DMS79 treated with DMSO at 0.1 percent for 48 hours (cell line): ENCODE measurements at places on chromosomes 5 and 9.
A peak's percentile ranks its signal among the peaks of the same experiment; 100 is the strongest.

DNA sequence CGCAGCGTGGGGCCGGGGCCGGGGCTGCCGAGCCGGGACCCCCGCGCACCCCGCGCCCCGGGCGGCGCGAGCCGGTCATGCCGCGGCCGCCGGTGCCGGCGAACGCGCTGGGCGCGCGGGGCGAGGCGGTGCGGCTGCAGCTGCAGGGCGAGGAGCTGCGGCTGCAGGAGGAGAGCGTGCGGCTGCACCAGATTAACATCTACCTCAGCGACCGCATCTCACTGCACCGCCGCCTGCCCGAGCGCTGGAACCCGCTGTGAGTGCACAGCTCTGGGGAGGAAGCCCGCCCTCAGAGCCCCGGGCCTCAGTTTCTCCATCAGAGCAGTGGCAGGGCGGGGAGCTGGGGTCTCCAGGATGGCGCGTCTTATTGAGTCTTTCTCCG lies 335 bp downstream of the GALNT12 start:
- no peak for DNase-seq

- DNase-seq, result no peak
Observed at GRCh38 chr5:103454770-103455169, 107.8 kb downstream of the NUDT12 start.

- peak; percentile 34 for DNase-seq
Observed at GRCh38 chr5:147949711-147950573, 43.6 kb upstream of the C5orf46 start.

- peak; percentile 25 for DNase-seq
Observed at GRCh38 chr5:180179442-180180420, 29.3 kb downstream of the RASGEF1C start.

- DNase-seq, result peak; percentile 4
Observed at GRCh38 chr5:53481887-53482716, 1.7 kb downstream of the FST start.

DNA sequence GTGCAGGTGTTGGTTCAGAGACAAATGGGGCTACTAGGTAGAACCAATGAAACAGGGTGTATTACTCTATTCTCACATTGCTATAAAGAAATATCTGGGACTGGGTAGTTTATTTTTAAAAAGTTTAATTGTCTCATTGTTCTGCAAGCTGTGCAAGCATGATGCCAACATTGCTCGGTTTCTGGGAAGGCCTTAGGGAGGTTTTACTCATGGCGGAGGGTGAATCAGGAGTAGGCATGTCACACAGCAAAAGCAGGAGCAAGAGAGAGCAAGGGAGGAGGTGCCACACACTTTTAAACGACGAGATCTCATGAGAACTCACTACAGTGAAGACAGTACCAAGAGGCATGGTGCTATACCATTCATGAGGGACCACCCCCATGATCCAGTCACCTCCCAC lies 134.6 kb downstream of the PIK3R1 start:
- no peak for DNase-seq

DNA sequence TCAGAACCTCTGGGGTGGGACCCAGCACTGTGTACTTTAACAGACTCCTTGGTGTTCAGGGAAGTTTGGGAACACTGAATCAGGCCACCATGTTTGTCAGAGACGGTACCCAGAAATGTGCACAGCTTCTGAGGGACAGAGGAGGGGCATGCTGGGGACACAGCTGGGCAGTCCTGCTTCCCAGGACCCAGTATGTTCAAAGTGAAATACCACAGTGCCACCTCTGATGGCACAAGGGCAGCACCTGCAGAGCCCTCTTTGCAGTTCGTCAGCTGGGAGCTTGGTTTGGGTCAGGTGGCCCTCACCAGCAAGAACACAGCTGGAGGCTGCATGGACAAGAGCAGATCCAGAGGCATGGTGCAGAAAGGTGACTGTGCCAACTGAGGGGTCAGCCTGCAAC lies 51.2 kb downstream of the NDST1 start:
- no peak for DNase-seq

- peak; percentile 53 for DNase-seq
Observed at GRCh38 chr5:160287378-160288051, 24.8 kb downstream of the CCNJL start.

DNA sequence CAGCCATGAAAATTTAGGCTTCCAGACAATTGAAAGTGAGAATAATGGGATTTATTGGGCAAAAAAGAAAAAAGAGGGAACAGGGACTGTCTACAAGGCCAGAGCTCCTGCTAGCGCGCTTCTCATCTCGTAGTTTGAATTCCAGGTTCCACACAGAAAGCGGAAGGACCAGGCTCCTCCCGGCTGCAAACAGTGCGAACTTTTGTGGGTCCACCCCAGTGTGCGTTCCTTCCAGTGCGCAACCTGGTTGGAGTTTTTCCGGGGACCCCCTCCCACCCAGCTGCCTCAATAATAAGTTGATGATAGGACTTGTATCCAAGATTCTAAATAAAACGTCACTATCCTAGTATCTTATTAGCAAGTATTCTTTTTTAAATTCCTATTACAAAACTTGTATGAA lies 467.7 kb upstream of the TUSC1 start:
- no peak for DNase-seq

GRCh38 chr9:82109626-82110025 lies 121.1 kb downstream of the SPATA31D1 start:
- DNase-seq, result peak; percentile 85

DNA sequence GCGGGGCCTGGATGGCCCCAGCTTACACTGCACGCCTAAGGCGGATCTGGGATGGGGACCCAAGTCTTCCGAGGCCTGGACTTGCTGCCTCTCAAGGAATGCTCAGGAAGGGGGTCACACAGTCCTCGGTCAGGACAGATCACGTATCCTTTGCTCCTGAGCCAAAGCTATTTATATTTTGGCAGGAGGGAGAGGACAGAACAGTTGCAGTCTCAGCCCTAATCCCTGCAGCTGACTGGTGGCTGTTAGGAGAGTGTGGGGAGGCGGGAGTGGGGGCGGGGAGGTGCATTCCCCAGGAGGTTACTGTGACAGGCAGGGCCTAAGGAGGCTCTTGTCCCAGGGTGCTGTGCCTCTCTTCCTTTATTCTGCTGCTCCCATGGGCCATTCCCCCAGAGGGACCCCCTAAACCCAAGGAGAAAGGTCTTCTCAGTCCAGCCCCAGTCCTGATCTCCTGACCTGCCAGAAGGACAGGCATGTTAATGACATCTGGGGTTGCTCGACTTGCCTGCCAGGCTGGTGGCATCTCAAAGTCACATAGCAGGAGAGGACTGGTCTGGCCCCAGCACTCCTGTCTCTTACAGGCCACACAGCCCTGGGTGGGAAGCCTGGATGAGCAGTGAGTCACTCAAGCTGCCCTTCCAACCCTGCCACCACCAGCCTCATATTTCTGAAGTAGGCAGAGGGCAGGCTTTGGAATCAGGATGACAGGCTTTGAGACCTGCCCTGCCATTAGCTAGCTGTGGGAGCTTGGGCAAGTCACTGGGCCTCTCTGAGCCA lies 51.9 kb downstream of the COL27A1 start:
- DNase-seq, result no peak

DNA sequence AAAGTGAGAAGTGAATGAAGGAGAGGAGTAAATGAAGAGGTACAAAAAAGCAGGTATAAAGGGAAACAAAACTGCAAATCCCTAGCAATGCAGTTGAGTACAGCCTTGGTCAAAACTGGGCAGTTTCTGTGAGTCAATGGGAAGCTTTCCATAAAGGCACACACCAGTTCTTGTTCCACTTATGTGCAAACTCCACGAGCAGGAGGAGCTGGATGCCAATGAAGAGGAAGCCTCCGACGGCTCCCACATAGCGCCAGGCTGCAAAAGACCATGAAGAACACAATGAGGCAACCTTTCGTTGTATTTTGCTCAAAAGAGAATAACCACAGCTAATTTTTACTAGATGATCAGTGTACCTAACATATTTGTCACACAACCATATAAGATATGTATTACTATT lies 81.1 kb downstream of the SERINC5 start:
- DNase-seq, result no peak
